Peyer's patch (tissue), 4 donors: ENCODE measurements at places on chromosomes 6 and 20. TPM values are rescaled to one million over a fixed set of nuclear protein-coding genes. Genes with fewer than 3 reads are reported as not detected.

TMC2 gene
- total RNA-seq: not detected

C20orf141 gene
- total RNA-seq: not detected

RIPPLY2 gene
- total RNA-seq: not detected

FAM83B gene
- 30.9 TPM for total RNA-seq

TREM2 gene
- not detected for total RNA-seq

C6orf52 gene
- not detected for total RNA-seq

SASH1 gene
- total RNA-seq: 47.3 TPM

GPR63 gene
- total RNA-seq: 1.1 TPM

SLC22A16 gene
- total RNA-seq: not detected

KHDRBS2 gene
- total RNA-seq: 0.47 TPM

TRIM31 gene
- total RNA-seq: 38.2 TPM

OR2J3 gene
- not detected for total RNA-seq

DNA sequence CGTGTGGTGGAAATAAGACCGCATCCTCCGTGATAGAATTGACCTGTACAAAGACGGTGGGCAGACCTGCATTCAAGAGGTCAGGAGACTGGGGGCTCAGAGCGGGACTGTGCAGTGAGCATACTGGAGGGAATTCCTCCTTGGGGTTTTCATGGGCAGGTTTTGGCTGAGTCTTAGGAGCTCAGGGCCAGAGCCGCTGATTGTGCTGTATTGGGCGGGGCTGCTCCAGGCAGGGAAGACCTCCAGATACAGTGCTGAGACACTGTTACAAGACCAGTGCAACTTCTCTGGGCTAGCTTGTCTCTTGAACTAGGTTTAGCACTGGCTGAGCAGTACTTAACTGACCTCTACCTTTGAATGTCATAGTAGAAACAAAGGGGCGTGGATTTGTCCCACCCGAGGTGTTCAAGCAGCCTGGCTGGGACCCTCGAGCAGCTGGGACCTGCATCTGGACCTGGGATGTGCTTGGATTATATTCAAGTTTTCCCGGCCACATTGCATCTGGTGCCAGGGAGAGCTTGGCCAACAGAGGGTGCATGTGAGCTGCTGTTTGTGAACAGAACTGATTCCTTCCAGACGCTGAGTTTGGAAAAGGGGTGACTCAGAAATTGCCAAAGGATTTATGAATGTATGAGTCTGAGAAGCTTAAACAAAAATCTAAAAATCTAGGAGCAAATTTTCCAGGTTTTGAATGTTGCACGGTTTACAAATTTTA lies 33.4 kb upstream of the SLC22A1 start:
- no peak overlapping the region for H3K27ac ChIP-seq
- H3K4me1 ChIP-seq: peaks cover 6% of the 10 kb centered on the region
- no peak overlapping the region for H3K4me3 ChIP-seq

DNA sequence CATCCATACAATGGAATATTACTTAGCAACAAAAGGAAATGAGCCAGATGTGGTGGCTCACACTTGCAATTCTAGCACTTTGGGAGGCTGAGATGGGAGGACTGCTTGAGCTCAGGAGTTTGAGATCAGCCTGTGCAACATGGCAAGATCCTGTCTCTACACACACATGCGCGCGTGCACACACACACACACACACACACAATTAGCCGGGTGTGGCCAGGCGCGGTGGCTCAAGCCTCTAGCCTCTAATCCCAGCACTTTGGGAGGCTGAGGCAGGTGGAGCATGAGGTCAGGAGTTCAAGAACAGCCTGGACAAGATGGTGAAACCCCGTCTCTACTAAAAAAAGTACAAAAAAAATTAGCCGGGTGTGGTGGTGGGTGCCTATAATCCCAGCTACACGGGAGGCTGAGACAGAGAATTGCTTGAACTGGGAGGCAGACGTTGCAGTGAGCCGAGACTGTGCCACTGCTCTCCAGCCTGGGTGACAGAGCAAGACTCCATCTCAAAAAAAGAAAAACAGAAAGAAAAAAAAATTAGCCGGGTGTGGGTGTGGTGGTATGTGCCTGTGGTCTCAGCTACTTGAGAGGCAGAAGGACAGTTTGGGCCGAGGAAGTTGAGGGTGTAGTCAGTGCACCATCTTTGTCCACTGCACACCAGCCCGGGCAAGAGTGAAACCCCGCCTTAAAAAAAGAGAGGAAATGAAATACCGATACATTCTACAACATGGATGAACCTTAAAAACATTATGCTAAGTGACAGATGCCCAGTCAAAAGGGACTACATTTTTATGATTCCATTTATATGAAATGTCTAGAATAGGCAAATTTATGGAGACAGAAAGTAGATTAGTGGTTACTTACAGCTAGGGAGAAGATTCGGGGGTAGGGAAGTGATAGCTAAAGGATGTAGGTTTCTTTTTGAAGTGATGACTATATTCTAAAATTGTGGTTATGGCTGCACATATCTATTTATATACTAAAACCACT lies 52.5 kb downstream of the RBL1 start:
- peak overlapping the region; percentile 19 for H3K4me3 ChIP-seq
- peak; percentile 35 for DNase-seq
- H3K4me1 ChIP-seq: no peaks in the 10 kb centered on the region
- no peaks in the 10 kb centered on the region for H3K27me3 ChIP-seq

DNA sequence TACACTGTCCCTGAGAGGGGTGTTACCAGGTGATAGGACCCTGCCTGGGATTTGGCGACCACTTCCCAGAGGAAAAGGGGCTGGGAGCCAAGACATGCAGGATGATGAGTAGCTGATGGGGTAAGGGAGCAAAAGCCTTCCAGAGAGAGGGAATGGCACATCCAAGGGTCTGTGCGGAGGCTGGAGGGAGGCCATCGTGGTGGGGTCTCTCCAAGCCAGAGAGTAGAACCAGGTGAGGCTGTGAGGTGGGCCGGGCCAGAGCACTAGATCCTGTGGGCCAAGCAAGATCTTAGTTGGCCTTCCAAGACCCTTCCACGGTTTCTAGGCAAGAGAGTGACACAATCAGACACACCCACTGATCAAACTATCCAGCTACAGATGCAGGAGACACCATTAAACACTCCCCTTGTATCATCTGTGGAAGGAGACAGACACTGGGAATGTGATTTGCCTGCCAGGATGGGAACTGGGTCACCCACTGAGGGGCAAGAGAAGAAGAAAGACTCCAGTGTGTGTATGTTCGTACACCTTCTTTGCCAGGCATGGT lies 128.9 kb downstream of the BANF2 start:
- no peaks in the 10 kb centered on the region for H3K27me3 ChIP-seq
- no peaks in the 10 kb centered on the region for H3K4me1 ChIP-seq
- no peak overlapping the region for H3K27ac ChIP-seq
- no peak overlapping the region for H3K4me3 ChIP-seq

DNA sequence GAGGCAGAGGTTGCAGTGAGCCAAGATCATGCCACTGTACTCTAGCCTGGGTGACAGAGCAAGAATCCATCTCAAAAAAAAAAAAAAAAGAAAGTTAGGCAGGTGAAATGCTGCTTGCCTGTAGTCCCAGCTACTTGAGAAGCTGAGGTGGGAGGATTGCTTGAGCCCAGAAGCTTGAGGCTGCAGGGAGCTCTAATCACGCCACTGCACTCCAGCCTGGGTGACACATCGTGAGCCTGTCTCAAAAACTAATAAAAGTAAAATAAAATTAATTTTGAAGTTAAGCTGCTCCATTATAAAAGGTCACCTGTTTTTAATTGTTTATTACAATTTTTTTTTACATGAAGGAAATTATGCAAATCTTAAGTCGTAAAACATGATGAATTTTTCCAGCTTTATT lies 23.2 kb upstream of the SAMHD1 start:
- H3K27me3 ChIP-seq: no peaks in the 10 kb centered on the region
- H3K27ac ChIP-seq: peak overlapping the region; percentile 42
- no peak for DNase-seq
- no peaks in the 10 kb centered on the region for H3K36me3 ChIP-seq
- peaks cover 14% of the 10 kb centered on the region for H3K4me1 ChIP-seq

GRCh38 chr6:26286168-26286877 lies 78.7 kb upstream of the BTN3A2 start:
- H3K27ac ChIP-seq: peak overlapping the region; percentile 97
- no peaks in the 10 kb centered on the region for H3K36me3 ChIP-seq
- H3K4me1 ChIP-seq: no peaks in the 10 kb centered on the region
- DNase-seq: peak; percentile 88

- no peak overlapping the region for H3K27ac ChIP-seq
- no peaks in the 10 kb centered on the region for H3K36me3 ChIP-seq
- no peaks in the 10 kb centered on the region for H3K4me1 ChIP-seq
- no peaks in the 10 kb centered on the region for H3K27me3 ChIP-seq
- no peak overlapping the region for H3K4me3 ChIP-seq
Measured at GRCh38 chr6:24848461-24848860, 49.7 kb upstream of the ARMH2 start.

- H3K27me3 ChIP-seq: no peaks in the 10 kb centered on the region
- no peak overlapping the region for H3K27ac ChIP-seq
- no peaks in the 10 kb centered on the region for H3K4me1 ChIP-seq
Measured at GRCh38 chr6:120056085-120056484, 706.5 kb upstream of the MAN1A1 start.

GRCh38 chr6:63899550-63899949 lies 263.9 kb downstream of the PHF3 start:
- H3K4me3 ChIP-seq: no peak overlapping the region
- no peak for DNase-seq
- no peaks in the 10 kb centered on the region for H3K4me1 ChIP-seq

GRCh38 chr6:9564021-9564420 lies 850.9 kb downstream of the TFAP2A start:
- no peak overlapping the region for H3K27ac ChIP-seq
- no peak overlapping the region for H3K4me3 ChIP-seq

DNA sequence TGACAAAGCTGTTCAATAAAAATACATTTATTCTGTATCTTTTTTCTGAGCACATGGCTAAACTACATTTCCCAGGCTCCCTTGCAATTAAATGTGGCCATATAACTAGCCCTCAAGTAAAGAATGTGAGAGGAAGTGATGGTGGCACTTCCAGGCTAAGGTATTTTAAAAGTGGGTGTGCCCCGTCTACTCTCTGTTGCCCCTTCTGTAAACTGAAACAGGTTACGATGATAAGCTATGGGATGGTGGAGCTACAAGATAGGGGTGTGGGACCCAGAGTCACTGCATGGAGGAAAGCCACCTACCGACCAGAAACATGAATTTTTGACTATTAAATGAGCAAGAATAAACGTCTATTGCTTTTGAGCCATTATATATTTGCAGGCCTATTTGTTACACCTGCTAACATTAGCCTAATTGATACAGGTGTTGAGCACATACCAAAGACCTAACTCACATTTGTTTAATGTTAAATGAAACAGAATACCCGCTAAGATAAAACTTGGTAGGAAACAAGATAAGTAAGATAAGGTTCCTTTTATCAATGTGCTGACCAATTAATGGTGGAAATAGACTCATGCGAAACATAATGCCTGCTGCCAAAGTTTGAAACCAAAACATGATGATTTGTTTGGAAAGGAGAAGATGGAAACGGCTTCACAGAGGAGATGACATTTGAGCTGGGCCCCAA lies 3.1 kb downstream of the FYN start:
- H3K27me3 ChIP-seq: no peaks in the 10 kb centered on the region
- no peaks in the 10 kb centered on the region for H3K36me3 ChIP-seq
- H3K4me3 ChIP-seq: peak overlapping the region; percentile 2
- no peaks in the 10 kb centered on the region for H3K4me1 ChIP-seq

DNA sequence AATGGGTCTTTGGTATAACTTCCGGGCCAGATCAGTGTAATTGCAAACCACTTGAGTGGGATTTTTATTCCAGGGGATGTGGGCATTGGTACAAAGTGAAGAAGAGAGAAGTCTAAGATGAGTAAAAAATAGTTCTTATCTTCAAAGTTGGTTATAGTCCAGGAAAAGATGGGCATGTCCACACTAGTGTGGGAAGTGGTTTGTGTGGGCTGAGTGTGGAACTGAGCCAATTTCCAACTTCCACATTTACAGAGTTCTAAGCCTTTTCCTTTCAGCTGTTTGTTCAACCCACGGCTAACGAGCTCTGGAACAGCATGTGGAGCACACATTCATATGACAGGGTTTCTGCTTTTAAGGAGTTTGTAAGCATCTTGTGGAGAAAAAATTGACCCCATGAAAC lies 72.3 kb upstream of the IFNGR1 start:
- H3K27me3 ChIP-seq: no peaks in the 10 kb centered on the region
- H3K4me3 ChIP-seq: no peak overlapping the region
- no peaks in the 10 kb centered on the region for H3K36me3 ChIP-seq

DNA sequence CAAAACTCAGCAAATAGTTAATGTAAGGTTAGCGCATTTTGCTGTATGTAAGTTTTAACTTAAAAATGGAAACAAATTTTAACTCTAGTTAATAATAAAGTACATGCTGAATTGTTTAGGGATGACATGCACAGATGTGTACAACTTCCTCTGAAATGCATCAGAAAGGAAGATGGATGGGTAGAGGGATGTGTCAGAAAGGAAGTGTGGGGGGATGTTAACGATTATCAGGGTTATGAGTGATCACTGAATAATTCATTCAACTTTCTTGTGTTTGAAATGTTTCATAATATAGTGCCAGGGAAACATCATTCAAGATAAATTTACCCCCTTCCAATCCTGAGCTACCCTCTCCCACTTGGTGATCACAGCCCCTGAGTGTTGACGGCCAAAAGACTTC lies 87.6 kb downstream of the FOXA2 start:
- no peak overlapping the region for H3K4me3 ChIP-seq
- H3K27ac ChIP-seq: no peak overlapping the region
- no peaks in the 10 kb centered on the region for H3K36me3 ChIP-seq
- DNase-seq: no peak

DNA sequence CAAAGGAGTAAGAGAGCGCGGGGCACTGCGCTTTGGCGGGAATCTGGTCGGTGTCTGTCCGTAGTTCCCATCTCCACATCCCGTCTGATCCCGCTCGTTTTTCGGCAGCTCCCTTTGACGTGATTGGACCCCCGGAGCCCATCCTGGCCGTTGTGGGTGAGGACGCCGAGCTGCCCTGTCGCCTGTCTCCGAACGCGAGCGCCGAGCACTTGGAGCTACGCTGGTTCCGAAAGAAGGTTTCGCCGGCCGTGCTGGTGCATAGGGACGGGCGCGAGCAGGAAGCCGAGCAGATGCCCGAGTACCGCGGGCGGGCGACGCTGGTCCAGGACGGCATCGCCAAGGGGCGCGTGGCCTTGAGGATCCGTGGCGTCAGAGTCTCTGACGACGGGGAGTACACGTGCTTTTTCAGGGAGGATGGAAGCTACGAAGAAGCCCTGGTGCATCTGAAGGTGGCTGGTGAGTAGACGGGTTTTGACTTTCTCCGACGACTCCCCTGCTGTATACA lies 1.4 kb downstream of the BTN1A1 start:
- H3K27me3 ChIP-seq: no peaks in the 10 kb centered on the region
- no peak overlapping the region for H3K27ac ChIP-seq
- no peaks in the 10 kb centered on the region for H3K36me3 ChIP-seq
- no peaks in the 10 kb centered on the region for H3K4me1 ChIP-seq
- peak overlapping the region; percentile 46 for H3K4me3 ChIP-seq
